ENCODE measurements at places on chromosomes 12 and 14.

- DNase-seq, result no peak
Observed at GRCh38 chr14:104230946-104231345, 92.6 kb downstream of the KIF26A start.

- DNase-seq, result no peak
Observed at GRCh38 chr12:99099786-99100185, 454.7 kb downstream of the APAF1 start.

DNA sequence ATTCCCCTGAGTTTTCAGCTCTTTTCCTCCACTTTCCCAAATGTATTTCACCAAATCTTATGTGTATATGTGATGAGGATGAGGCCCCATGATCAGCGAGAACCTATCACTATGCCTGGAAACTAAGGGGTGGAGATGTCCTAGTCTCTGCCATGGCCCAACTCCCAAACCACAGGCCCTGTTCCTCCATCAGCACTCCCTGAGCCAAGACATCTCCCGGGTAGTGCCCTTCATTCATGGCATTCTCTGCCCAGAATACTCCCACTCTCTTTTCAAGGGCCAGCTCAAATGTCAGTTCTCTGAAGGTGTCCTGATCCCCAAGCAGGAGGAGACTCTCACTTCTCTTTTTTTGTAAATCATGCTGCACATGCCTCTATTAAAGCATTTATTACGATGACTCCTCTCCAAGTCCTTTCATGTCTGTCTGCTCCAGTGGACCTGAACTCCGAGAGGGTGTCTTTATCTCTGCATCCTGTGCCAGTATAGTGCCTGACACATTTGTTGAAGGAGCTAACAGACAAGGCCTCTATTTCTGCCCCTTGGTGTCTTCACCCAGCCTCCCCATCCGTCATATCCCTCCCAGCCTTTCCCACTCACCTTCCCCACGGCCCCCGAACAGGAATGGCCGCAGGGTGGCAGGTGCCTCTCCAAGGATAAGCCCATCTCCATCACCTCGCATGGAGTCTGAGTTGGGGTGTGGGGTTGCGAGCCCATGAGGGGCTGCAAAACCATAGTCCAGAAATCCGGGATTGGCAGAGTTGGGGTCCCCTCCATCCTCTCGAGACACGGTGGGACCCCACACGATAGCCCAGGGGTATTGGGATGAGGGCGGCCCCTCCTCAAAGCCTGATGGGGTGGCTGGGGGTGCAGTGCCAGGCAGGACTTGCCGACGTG, 3.7 kb downstream of the PIANP start:
- DNase-seq, result no peak

GRCh38 chr12:130084359-130084758, 77.9 kb upstream of the FZD10 start:
- no peak for DNase-seq

DNA sequence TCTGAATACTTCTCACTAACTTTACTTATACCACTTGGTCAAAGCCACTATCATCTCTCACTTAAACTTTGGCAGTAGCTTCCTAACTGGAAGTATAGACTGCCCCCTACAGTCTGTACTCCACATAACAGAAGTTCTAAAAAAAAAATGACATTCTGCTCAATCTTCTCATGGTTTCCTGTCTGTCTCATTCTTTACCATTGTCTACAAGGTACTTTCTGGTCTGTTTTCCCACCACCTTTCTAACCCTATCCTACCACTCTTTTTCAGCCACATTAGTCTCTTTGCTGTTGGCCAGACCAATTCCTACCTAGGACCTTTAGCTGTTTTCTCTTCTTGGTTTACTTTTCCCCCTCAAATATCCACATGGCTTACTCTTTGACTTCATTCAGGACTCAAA, 14.7 kb downstream of the CPSF6 start:
- DNase-seq, result no peak

DNA sequence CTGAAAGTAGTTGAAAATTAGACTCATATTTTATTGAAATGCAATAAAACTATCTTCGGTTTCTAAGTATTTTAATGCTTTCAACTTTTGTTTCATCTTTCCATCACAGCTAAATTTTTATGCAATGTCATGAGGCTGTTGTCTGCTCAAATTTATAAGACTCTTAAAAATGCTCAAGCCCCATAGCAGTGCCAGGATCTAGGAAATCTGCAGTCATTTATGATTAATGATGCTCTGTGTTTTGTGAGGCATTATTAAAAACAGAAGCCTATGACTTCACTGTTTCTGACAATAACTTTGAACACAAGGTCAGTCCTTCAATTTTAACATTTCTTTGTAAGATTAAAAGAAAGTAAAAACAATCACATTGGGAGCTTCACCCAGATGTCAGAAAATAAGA, 112.5 kb downstream of the ALX1 start:
- no peak for DNase-seq

- DNase-seq, result no peak
Observed at GRCh38 chr12:23495472-23495871, 454.0 kb downstream of the SOX5 start.

- DNase-seq, result no peak
Observed at GRCh38 chr12:131461096-131461495, 249.8 kb upstream of the SFSWAP start.

DNA sequence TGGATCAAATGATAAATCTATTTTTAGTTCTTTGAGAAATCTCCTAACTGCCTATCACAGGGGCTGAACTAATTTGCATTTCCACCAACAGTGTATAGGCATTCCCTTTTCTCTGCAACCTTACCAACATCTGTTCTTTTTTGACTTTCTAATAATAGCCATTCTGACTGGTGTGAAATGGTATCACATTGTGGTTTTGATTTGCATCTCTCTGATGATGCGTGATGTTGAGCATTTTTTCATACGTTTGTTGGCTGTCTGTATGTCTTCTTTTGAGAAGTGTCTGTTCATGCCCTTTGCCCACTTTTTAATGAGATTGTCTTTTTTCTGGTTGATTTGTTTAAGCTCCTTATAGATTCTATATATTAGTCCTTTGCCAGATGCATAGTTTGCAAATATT, 67.1 kb downstream of the IFNG-AS1 start:
- DNase-seq, result no peak

DNA sequence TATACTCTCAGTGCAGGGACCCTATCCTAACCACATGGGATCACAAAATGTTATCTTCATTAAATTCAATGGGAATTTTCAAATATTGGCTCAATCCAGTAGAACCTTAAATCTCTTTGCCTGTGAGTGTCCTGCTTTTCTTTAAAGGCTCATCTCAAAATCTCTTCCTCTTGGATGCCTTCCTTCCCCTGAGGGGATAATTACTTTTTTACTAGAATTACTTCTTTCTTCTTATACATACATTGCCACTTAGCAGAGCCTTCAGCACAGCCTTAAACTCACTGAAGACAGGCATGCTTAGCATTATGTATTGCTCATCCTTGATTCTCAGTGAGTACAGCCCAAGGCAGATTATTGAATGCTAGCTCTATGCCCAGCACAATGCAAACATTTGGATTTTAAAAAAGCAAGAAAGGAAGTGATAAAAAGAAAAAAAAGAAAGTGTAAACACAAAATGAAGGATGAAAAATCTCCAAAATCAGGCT, 1918.0 kb upstream of the FLRT2 start:
- no peak for DNase-seq

DNA sequence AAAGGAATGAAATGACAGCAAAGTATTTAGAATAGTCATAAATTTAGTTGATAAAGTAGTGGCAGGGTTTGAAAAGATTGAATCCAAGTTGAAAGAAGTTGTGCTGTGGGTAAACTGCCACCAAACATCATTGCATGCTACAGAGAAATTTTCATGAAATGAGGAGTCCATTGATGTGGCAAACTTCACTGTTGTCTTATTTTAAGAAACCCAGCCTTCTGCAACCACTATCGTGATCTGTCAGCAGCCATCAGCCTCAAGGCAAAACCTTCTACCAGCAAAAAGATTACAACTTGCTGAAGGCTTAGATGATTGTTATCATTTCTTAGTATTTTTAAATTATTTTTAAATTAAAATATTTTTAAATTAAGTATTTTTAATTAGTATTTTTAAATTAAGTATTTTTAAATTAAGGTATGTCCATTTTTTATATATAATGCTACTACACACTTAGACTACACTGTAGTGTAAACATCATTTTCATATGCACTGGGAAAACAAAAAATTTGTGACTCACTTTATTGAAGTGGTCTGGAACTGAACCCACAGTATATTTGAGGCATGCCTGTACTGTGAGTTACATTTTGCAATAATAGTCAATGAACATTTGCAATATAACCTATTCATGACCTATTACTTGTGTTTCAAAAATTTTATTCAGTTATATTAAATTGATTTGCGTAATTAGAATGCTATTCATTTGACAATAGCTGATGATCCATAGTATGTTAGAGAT, 67.2 kb upstream of the SYT1 start:
- DNase-seq, result no peak

- no peak for DNase-seq
Observed at GRCh38 chr12:102169922-102170621, 27.6 kb downstream of the PMCH start.

GRCh38 chr14:100602621-100603230, 15.5 kb upstream of the BEGAIN start:
- no peak for DNase-seq

GRCh38 chr12:42737398-42737797, 147.9 kb upstream of the PRICKLE1 start:
- no peak for DNase-seq

GRCh38 chr14:104940526-104941150, 16.0 kb downstream of the PLD4 start:
- no peak for DNase-seq

GRCh38 chr12:70609739-70610491, 27.3 kb downstream of the PTPRB start:
- DNase-seq, result no peak

GRCh38 chr12:70756118-70756517, 118.9 kb upstream of the PTPRB start:
- DNase-seq, result no peak

- no peak for DNase-seq
Observed at GRCh38 chr14:75589931-75590330, 11.5 kb downstream of the FLVCR2 start.

DNA sequence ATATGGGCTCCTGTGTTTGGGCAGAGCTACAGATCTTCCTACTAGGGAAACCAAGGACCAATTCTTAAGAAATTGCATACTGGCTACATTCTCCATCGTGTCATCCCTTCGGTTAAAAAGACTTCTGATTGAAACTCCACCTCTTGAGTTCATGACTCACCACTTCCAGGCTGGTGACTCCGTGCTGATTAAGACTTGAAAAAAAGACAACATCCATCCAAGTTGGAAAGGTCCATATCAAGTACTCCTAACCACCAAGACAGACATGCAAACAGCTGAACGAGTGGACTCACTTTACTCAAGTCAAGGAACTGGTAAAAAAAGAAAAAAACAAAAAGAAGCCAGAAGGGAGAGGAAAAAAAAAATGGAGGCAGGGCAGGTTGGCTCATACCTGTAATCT, 63.4 kb downstream of the APOBEC1 start:
- DNase-seq, result no peak

DNA sequence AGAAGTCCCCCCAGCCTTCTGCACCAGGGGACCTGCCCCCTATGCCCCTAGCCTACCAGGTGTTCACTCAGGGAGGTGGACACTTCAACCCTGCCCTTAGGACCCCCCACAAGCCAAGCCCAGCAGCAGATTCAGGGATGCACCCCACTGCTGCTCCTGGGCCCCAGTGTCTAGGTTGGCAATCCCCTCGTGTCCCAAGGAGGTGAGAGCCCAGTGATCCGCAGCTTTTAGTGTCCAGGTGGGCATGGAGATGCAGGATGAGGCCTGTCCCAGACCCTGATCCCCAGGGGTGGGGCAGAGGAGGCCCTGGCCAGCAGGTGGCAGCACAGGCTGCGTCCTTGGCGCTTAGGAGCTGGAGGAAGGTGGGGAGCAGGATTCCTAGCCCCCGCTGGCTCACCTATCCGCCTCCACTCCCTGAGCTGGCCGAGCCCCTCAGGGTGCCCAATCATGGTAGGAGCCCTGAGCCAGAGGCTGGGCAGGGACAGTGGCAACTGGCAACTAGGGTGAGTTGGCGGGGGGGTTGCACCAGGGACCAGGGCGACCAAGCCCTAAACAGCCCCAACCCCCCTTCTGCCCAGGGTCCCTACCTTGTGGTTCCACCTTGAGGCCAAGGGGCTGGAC, 4.1 kb downstream of the CKB start:
- DNase-seq, result peak; percentile 45

- peak; percentile 62 for DNase-seq
Observed at GRCh38 chr14:69685218-69685616, 73.8 kb downstream of the SUSD6 start.

DNA sequence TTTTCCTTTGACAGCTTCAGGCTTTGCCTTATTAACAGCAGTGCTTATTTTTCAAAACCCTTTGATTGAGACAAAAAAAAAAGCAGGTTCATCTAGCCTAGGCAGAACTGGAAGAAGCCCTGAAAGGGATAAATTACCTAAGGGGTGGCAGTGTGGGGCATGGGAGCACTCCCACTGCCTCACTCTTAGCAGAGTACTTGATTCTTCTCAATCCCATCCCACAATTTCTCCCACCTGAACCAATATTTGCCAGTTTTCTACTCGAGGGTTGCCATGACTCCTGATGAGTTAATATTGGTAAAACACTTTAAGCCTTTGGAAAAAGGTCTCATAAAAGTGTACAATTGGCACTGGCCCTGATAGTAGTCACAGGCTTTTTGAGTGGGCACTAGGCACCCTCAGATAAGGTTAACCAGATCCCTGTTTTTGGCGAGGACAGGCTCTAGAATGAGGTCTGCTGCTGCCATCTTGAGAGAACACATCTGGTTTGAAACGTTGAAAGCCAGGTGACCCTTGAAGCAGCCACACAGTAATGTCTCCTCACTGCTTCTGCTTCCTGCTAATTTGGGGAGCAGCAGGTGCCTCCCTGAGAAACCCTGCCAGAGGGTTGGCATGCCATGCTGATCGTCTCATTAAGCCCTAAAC, 320.0 kb downstream of the RAD51B start:
- no peak for DNase-seq

DNA sequence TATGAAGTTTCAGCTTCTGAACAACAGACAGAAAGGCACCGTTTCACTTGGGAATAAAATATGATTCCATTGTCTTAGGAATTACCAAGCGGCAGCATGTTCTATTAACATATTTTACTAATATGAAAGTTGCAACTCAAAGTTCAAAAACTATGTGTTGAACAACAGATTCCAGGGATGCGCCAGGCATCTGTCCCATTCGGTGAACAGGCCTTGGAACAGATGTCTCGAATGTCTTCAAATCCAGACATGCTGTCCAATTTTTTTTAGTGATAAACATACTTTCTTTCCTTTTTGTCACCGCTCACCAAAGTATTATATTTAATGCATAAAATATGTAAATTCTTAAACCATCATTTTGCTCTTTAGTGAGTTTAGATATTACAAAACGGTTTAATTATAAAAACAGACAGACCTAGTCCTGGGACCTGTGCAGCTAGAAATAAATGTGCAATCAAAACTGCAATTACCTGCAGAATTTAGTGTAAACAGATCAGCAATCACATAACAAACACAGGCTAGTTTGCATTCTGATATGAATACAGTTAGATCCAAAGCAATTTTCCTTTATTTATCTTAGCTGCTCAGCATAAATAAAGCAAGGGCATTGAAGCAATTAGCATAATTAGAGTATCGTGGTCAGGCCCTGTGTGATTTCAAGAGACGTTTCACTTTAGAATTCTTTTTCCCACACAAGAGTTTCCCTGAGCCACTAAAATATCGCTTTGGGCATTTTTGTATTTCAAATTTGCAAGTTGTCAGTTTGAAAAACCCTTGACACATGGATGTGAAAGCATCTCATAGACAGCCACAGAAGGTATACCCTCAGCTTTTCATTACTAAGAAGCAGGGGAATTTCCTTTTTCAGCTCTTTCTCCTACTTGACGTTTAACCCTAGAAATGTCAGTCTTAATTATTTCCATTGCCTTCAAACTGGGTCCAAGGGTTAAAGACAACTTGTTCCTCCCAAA, 420.8 kb downstream of the EGLN3 start:
- no peak for DNase-seq
